ENCODE measurements at places on chromosomes 4 and X.

GRCh38 chrX:43860646-43861370 lies 21.4 kb downstream of the MAOB start:
- DNase-seq, result no peak

DNA sequence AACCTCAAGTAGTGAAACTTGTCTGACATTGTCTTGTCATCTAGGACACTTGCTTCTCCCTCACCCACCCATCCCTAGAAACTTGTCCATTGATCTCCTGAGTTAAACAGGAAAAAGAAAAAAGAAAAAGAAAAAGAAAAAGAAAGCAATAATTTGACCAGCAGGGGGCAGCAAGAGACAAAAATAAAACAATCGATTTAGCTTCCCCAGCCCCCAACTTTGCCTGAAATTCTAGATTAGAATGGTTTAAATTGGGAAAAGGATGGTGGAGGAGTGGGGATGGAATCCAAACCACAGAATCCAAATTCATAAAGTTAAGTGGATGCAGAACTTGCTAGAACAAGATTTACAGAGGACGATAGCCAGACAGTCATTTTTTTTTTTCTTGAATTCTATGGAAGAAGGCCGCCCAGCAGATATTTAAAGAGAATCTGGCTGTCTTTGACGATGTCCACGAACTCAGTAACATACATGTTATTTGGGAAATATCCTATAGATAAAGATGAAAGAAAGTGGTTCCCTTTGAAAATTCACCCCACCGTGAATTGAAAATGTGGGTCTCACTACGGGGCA lies 282.9 kb downstream of the USP46 start:
- DNase-seq, result peak; percentile 67

GRCh38 chrX:25851141-25851540 lies 287.0 kb upstream of the MAGEB18 start:
- no peak for DNase-seq

DNA sequence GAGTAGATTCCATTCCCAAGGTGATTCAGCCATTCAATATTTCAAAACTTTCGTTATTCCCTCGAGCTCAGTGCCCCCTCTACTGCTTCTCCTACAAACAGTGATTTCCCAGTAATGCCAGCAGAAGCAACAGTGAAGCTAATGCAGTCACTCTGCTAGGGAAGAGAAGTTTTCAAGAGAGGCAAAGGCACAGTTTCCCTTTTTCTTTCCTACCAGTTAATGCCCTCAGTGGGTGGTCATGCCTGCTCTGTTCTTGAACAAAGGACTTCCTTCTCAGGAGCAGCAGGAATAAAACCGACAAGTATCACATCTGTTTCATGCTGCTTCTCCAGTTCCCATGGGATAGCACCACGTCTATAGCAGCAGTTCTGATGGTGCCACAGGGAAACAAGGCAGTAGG lies 317.2 kb downstream of the TENM3 start:
- no peak for DNase-seq

- no peak for DNase-seq
Observed at GRCh38 chrX:118211891-118212816, 95.5 kb upstream of the KLHL13 start.

DNA sequence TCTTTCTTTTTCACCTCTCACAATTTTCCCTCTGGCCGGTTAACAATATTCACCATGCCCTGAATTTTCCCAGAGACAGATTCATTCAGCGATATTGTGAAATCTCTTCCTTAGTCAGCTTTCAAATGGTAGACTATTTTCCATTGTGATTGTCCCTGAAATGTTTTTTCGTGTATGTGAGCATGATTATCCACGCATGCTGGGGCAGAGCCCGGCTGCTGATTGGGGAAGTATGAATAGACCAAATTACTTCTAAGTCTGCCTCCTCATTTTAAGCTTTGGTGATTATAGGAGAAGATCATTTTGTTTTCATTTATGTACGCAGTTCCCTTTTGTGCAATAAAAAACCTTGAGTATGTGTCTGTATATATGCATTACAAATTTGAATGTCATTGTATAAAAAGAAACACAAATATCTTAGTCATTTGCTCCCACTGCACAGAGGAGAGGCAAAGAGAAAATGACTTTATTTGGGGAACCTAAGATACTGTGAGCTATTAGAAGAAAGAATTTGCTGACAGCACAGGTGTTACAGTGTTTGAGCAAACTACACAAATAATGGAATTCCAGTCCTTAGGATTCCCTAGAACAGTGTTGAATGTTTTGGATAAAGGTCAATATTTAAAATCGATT lies 11.3 kb downstream of the DTHD1 start:
- DNase-seq, result no peak

DNA sequence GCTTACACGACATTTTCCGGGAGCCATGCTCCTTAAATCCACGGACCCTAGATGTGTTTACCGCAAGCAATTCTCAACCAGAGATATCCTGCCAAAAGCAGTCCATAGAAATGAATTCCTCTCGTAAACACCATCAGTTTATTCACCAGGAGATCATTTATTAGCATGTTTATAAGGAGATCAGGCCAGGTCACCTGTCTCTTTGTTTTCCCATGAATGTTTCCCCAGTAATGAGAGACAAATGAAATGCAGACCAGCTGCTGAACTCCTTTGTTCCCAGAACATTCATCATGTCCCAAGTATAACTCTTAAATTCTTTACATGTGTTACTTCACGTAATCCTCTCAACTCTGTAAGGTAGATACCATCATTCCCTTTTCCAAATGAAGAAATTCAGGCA lies 137.1 kb downstream of the DDX53 start:
- DNase-seq, result no peak

DNA sequence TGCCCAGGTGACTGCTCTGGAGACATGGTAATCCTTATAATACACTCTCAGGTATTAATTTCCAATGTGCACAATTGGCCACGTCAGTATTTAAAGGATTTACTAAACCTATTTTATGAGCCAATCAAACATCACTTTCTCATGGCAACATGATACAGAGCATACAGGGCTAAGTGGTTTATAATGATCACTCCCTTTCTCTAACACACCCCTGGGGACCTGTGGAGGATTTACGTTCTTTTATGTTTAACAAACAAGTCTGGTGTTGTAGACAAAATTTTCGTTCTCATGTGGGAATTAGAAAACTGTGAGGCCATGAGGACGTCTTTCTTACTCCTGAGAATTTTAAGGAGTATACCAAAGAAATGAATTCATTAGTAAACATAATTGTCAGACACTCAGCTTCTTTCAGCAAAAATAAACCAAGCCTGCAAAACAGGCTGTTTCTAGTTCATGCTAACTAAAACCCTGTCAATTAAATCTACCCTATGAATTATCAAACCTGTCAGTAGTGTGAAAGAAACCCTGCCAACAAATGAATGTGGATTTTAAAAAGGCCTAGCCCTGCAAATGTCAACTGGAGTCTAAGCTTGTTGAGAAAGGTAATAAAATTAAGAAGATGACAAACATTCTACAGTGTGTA lies 155.8 kb downstream of the PDGFC start:
- DNase-seq, result no peak

GRCh38 chr4:22803512-22803911 lies 110.8 kb downstream of the GBA3 start:
- DNase-seq, result no peak

DNA sequence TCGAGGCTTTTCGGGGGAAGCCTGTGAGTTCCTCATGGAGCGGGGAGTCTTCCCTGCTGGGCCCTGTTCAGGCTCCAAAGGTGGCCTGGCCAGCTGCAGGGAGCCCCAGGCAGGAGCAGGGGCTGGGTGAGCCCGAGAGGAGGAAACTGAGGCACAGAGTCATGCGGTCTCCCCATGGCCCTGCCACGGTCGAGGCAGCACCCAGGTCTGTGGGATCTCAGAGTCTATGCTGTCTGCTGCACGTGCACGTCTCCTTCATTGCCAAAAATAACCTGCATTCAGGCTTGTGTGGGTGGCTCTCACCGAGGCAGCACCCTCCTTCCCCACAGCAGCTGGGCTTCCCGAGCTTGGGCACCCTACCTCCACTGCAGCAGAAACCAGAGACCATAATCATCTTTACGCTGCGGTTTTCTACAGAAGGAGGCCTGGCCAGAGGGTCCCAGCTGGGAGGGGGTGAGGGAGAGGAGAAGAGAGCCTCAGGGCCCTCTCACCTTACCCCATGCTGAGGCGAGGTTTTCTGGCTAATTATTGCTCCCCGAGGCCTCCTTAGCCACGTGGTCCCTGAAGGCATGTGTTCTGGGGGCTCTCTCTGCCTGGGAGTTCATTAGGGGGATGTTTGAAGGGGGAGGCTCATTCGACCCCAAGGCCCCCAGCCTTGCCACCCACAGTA lies 64.3 kb downstream of the CPZ start:
- DNase-seq, result no peak

GRCh38 chr4:41418444-41418843 lies 119.5 kb upstream of the LIMCH1 start:
- peak; percentile 12 for DNase-seq

- DNase-seq, result no peak
Observed at GRCh38 chr4:62226082-62226481, 1026.0 kb downstream of the ADGRL3 start.

- DNase-seq, result no peak
Observed at GRCh38 chr4:42615131-42615763, 41.7 kb downstream of the ATP8A1 start.

- DNase-seq, result no peak
Observed at GRCh38 chr4:47721892-47722575, 115.8 kb downstream of the CORIN start.

DNA sequence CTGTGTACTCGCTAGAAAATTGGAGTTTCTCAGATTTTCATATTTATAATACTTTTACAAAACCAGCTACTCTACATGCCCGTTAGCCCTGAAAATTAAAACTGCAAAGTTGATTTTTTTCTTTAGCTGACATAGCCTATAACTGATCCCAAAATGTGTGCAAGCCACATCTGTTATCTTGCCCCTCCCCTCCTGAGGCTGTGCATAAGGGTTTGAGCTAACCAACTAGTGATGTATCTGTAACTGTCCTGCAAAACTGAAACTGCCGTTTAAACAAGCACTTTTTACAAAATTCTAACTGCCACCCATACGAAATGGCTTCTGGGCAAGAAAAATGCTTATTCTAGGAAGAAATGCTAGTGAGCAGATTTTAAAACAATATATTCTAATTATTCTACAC lies 59.1 kb downstream of the EDNRA start:
- DNase-seq, result no peak

- DNase-seq, result no peak
Observed at GRCh38 chrX:13126775-13127174, 82.4 kb upstream of the FAM9C start.

DNA sequence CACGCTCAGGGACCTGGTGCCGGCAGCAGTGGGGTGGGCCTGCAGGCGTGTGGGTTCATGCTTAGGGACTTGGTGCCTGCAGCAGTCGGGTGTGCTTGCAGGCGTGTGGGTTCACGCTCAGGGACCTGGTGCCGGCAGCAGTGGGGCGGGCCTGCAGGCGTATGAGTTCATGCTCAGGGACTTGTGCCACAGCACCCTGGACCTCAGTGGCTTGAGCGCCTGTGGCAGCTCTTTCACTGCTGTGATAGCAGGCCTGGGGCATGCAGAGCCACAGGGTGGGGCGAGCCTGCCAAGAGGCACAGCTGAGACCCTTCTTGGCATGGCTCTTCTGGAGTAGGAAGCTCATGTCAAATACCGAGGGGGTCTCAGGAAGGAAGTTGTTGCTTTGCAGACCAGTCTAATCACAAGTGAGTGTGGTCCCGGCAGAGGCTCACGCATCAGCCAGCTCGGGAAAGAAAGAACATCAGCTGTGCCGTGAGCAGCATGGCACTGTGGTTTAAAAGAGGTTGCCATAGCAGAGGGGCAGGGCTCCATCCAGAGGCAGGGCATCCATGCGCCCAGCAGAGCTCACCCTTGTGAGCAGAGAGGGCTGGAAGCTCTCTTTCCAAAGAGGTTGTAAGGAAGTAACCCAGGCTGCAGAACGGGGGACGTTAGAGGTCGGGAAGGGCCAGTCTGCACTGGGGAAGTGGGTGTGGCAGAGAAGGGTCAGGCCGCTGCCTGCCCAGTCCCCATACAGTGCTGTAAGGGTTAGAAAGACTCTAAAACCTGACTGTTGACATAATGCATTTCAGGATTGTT lies 21.1 kb downstream of the PIGG start:
- DNase-seq, result no peak
